ENCODE measurements at places on chromosomes 2 and 18.
A peak's percentile ranks its signal among the peaks of the same experiment; 100 is the strongest.

DNA sequence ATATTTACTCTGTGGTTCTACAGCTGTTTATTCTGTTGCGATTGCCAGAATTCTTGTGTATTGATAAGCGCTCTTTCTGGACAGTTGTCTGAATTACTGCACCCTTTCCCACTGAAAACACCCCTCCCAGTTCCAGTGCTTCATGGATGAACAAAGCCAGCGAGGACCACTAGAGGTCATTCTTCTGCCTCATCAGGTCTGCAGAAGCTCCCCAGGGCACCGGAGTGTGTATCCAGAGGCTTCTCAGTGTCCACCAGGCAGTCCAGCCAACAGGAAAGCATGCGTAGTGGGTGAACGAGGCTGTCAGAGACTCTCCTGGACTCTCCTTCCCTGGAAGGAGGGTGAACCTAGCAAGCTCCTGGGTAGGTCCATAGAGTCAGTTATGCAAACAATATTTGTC, 40.6 kb upstream of the INHBB start:
- no peak for DNase-seq

DNA sequence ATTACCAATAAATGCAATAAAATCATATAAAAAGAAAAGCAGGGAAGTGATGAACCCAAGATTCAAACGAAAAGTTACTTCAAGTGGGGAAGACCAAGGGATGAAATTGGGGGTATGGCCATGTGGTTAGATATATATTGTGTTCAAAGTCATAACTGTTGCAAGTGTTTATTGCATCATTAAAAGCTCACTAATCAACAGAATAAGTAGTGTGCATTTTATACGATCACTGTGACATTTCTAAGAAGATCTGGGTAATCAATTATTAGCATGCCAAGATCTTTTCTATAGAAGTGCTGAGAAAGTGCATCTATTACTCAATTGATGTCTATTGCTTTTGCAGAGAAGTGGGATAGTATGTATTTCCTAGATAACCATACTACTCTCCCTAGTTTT, 52.9 kb downstream of the VSNL1 start:
- no peak for DNase-seq

DNA sequence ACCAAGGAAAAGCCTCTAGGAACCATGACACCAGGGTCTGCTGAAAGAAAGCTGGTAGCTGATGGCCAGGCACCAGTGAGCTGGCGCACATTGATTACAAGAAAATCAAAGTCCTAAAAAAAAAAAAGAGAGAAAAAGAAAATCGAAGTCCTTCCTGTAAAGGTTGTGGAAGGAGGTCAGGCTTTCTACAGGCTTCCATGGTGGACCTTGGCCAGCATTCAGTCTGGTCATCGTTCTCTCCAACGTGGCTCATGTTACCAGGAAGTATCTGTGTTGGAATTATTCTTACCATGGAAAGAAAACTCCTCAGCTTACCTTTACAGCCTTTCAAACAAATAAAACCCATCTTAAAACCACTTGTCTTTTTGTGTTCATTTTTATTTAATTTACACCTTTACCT, 65.6 kb downstream of the CYB5A start:
- DNase-seq, result no peak

DNA sequence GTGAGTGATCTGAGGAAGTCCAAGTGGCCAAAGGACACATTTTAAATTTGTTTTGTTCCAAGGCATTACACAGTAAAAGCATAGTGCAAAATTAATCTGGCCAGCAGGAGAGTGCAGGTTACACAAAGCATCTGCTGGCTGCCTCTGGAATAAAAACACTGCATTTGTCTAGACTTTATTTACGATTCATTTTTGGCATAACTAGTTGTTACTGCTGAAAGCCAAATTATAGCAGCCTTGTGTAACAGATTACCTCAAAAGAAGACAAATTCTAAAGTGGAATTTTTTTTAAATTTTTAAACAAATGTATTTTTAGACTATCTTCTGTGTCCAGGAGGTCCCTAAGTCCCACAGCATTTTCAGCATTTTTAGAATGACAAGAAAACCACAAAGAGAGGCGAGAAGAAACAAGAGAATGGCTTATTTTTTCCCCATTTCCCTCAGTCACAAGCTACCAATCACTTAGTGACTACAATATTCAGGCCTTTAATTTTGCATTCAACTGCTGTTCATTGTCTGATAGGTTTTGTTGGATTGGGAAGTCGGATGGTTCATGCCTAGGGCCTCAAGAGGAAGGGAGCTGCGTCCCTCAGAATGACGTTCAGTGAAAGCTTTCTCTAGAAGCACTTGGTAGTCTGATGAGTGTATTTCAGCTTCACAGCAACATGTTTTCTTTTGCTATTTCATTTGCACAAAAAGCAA, 46.0 kb downstream of the TMEFF2 start:
- no peak for DNase-seq

DNA sequence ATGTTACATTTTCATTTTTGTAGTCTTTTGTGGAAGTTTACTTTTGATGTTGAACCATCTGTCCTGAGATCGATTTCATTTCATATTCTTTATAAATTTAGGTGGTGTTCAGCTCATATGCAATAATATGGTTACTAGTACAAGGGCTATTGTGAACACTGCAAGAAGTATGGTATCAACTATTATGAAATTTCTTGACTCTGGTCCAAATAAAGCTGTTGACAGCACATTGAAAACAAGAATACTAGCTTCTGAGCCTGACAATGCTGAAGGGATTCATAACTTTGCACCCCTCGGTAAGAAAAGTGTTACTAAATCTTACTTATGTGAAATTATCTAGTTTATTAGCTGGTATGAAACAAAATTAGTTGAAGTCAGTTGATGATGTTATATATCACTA, 124.9 kb upstream of the TTC27 start:
- no peak for DNase-seq

DNA sequence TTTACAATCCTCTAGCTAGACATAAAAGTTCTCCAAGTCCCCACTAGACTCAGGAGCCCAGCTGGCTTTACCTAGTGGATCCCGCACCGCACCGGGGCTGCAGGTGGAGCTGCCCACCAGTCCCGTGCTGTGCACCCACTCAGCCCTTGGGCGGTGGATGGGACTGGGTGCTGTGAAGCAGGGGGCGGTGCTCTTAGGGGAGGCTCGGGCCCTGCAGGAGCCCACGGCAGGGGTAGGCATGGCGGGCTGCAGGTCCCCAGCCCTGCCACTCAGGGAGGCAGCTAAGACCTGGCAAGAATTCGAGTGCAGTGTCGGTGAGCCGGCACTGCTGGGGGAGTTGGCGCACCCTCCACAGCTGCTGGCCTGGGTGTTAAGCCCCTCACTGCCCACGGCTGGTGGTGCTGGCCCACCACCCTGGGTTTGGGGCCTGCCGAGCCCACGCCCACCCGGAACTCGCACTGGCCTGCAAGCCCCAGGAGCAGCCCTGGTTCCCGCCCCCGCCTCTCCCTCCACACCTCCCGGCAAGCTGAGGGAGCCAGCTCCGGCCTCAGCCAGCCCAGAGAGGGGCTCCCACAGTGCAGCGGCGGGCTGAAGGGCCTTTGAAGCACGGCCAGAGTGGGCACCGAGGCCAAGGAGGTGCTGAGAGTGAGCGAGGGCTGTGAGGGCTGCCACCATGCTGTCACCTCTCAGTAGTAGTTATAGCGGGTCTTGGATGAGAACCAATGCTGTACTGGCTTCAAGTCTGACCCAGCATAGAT, 255.2 kb downstream of the CDH7 start:
- DNase-seq, result no peak

- DNase-seq, result no peak
Measured at GRCh38 chr2:207987025-207987716, 38.2 kb downstream of the PLEKHM3 start.

- no peak for DNase-seq
Measured at GRCh38 chr2:43751476-43751990, 22.3 kb upstream of the DYNC2LI1 start.

DNA sequence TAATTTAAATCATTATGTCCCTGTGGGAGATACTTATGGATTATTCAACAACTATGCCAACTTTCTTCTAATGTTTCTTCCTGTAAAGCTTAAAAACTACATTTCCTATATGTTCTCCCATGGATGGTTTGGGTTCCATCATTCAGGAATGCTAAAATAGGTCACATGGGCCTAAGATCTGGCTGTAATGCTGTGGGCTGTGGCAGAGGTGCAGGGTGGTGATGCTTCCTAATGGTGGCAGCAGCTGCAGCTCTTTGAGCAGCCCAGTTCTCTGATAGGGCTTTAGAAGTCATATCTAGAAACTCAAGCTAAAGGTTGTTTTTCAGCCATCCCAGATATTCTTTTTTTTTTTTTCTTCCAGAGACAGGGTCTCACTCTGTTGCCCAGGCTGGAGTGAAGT, 266.1 kb downstream of the ZNF385B start:
- DNase-seq, result no peak

DNA sequence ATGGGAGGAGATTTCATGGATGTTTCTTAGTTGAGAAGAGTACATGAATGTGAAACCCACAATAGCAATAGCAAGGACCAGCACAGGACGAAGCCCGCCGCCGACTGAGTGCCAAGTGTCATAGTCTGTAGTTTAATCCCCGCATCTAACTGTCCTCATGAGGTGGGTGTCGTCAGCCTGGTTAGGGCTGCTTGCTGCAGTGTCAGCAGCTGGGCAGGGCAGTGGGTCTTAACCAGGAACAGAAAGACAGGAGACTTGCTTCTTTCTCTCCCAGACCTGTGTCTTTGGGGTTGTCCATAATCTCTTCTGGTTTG, 146.6 kb downstream of the VAPA start:
- no peak for DNase-seq

DNA sequence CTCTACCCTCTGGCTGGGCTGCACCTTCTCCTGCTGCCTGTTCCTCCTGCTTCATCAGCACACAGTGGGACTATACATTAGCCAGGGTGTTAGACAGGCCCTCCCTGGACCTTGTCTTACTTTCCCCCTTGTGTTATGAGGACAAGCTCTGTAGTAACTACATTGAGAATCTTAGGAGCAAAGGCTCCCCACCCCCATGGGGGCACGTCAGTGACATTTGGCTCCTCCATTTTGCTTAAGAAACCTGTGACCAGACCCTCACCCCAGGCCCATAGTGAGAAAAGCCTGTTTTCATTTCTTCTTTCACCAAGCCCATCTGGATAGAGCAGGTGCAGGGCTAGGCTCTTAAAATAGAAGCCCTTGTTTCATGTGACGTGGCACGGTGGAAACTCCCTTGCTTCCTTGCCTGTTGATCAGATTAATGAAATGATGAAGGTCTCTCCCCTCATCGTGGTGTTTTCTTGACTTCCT, 146.7 kb downstream of the RPIA start:
- no peak for DNase-seq

DNA sequence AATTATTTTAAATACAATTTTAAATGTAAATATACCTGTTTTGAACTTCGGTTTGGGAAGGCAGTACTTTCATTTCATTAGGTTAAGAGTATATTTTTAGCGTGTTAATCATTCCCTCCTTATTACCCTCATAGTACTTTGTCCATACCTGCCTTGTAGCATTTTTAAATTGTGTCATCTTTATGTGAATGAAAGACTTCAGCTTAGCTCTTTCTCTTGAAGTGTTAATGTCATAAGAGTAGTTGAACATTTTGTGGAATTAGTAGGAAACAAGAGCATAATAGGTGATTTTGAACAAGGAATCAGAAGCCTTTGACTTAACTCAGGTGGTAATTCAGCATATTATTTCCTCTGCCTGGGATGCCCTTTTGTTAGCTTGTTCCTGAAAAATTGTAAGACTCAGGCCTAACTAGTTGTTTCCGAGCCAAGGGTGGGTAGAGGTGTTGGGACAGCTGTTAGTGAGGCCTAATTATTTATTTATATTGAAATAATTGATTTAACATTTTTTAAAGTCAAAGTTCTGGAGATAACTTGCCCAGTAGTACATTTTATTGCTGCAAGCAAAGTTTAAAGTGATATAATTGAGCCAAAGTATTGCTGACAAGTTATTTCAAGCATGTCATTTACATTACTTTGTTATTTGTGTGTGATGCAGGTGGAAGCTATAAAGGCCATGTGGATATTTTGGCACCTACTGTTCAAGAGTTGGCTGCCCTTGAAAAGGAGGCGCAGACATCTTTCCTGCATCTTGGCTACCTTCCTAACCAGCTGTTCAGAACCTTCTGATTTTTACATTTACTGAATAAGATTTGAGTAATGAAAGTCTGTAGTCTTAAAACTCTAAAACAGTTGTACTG, 38.7 kb downstream of the DDX1 start:
- DNase-seq, result no peak

GRCh38 chr2:109614715-109615636, 812 bp downstream of the SOWAHC start:
- DNase-seq, result no peak

- DNase-seq, result peak; percentile 49
Measured at GRCh38 chr18:34976899-34977837, 64.0 kb upstream of the MAPRE2 start.

- DNase-seq, result no peak
Measured at GRCh38 chr2:159290289-159290907, 3.9 kb upstream of the WDSUB1 start.

DNA sequence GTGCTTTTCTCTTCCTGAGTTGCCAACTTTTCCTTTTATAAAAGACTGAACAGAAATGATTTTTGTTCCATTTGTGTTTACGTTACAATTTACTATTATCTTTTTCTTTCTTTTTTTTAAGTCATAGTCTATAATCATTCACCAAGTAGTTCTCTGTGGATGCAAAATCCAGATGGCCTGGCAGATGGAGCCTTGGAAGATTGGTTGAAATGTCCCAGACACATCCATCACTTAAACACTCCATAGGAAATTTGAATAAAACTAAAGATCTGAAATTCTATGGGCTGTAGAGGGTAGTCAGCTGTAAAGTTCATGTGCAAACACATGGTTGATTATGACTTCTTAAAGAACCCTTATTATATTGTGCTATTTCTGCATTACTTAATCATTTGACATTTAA, 164.8 kb upstream of the DOCK10 start:
- DNase-seq, result no peak

GRCh38 chr2:7427293-7428060, 510.3 kb downstream of the RNF144A start:
- no peak for DNase-seq

DNA sequence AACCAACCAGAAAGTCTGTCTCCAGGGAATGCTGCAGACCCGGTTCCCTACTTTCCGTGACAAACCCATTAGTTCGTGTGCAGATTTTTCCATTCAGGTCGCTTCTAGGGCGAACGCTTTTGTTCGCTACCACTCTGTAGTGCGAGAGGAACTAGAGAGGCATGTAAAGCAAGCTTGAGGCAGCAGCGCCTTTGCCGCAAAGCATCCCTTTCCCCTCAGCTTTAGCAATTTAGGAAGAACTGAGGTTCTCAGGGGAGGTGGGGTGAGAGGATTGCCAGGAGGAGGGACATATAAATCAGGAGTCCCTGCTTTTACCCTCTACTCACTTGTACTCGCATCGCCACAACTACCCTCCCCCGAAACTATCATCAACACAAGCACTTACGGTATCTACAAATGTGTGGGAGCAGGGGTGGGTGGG, 748 bp upstream of the ZNF804A start:
- no peak for DNase-seq

DNA sequence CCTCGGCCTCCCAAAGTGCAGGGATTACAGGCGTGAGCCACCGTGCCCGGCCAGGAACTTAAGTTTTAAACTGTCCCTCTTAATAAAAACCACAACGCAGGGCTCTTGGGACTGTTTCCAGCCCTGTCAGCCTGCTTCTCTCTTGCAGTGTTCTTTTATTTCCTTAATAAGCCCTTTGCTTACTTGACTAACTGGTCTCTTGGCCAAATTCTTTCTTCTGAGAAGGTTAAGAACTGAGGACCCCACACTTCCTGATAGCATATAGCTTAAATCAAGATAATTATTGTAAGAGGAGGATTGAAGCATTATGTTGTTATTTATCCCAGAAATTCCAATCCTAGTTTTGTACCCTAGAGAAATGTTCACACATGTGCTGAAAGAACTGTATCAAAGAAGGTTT, 128.2 kb upstream of the UXS1 start:
- DNase-seq, result no peak

- DNase-seq, result no peak
Measured at GRCh38 chr2:7930800-7931635, 750.8 kb upstream of the ID2 start.

Measured in T-helper 22 cell (primary cell).